H4 (cell line): ENCODE measurements at places on chromosomes 7 and 10. TPM values are rescaled to one million over a fixed set of nuclear protein-coding genes. Genes with fewer than 3 reads are reported as not detected.

GRCh38 chr7:71389976-71390375, 258.0 kb downstream of the GALNT17 start:
- no peak for DNase-seq

- DNase-seq = no peak
Measured at GRCh38 chr7:72446591-72447462, 34.7 kb upstream of the CALN1 start.

GRCh38 chr10:116241085-116241484, 31.9 kb downstream of the GFRA1 start:
- no peak for DNase-seq

GRCh38 chr7:107396990-107397389, 72.9 kb upstream of the GPR22 start:
- no peak for DNase-seq

DNA sequence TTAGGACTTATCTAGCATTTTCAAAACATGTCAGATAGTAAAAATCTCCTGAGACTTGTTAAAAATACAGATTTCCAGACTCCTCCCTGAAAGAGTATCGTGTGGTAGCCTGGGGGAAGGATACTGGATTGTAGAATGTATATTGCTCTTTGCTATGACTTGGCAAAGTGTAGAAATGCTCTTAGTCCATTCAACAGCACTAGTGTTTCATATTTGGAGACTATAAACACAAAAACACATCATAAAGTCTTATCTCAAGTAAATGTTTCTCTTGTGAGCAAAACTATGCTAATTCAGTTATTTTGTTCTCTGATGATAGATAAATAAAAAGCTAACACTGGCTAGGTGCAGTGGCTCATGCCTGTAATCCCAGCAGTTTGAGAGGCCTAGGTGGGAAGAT, 137.5 kb upstream of the PRPS1L1 start:
- no peak for DNase-seq

PRPS1L1 gene
- not detected in 2 replicates for total RNA-seq

CHAT gene
- total RNA-seq = not detected in 2 replicates

GRCh38 chr10:75919913-75920312, 488.5 kb downstream of the LRMDA start:
- DNase-seq = no peak

GRCh38 chr7:127886248-127886647, 145.0 kb downstream of the LRRC4 start:
- peak; percentile 57 for DNase-seq

GRCh38 chr10:117518246-117518645, 24.3 kb upstream of the EMX2 start:
- no peak for DNase-seq

PLPP4 gene
- total RNA-seq = 2.6 and 14.7 TPM in 2 replicates

- DNase-seq = no peak
Measured at GRCh38 chr7:20269726-20270125, 52.5 kb upstream of the MACC1 start.

- DNase-seq = no peak
Measured at GRCh38 chr10:92146781-92147180, 144.1 kb downstream of the CPEB3 start.

- DNase-seq = no peak
Measured at GRCh38 chr7:122942765-122943164, 52.7 kb downstream of the TAS2R16 start.

- no peak for DNase-seq
Measured at GRCh38 chr10:87782721-87783120, 35.3 kb downstream of the ATAD1 start.

DNA sequence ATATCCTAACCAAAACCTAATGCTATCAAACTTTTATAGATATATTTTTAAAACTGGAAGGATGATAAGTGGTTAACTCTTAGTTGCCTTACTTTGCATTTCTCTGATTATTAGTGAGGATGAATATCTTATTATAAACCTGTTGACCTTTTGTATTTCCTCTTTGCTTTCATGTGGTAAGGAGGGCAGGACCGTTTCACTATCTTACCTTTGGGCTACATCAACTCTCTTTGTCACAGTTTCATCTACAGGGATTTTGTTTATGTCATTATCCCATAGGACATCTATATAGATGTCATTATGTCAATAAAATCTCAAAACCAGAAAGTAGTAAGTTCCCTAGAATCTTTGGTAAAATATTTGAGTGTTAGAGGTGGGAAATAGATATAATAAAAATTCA, 219.3 kb downstream of the THSD7A start:
- DNase-seq = no peak

GRCh38 chr7:131692131-131692960, 135.9 kb upstream of the PODXL start:
- DNase-seq = peak; percentile 61

GRCh38 chr10:49356181-49356580, 39.7 kb downstream of the DRGX start:
- no peak for DNase-seq

DNA sequence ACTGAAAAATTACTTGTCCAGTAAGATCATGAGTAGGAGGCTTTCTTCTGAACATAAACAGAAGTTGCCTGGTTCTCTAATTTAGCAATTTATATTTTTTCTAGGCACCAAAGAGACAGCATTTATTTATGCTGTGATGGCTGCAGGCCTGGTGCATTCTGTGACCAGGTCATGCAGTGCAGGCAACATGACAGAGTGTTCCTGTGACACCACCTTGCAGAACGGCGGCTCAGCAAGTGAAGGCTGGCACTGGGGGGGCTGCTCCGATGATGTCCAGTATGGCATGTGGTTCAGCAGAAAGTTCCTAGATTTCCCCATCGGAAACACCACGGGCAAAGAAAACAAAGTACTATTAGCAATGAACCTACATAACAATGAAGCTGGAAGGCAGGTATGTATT, 2.8 kb downstream of the WNT16 start:
- DNase-seq = no peak

DNA sequence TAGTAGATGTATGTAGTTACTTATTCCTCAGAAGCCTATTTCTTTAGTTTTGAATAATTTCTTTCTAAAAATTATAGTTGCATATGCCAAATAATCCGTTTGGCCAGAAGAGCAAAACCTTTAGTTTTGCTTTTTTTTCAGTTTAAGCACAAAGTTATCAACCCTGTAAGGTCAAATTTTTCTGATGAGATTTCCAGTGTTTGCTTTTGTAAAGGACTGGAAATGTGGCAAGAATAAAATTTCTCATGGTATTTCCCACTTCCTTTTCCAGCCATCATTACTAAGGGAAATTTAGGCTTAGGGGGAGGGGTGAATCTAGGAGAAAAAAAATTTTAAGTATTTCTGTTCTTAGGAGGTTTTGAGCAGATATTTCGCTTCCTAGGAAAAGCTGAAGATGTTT, 7.6 kb downstream of the CALD1 start:
- DNase-seq = no peak

- DNase-seq = peak; percentile 97
Measured at GRCh38 chr7:99562832-99563231, 4.4 kb downstream of the ZNF655 start.

TAS2R3 gene
- total RNA-seq = 0.08 TPM in 1 of 2 replicates, not detected in the other

OPN1SW gene
- total RNA-seq = not detected in 2 replicates

UFSP1 gene
- total RNA-seq = 6.3 and 6.7 TPM in 2 replicates

NODAL gene
- total RNA-seq = not detected in 2 replicates

DNA sequence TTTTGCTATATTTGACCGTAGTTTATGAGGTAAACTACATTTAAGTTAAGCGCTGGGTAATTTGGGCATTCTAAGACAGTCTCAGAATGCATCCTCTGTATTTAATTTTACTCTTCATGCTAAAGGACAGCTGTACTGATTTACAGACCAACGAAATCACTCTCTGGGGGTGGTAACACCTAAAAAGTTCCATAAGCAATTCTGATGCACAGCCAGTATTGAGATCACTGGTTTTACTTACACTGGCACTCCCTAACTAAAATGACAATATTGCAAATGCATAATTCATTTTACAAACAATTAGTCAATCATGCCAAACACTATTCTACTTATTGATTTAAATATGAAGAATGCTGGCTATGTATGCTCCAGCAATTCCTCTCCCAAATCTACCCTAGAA, 102.3 kb downstream of the SRPK2 start:
- no peak for DNase-seq

- DNase-seq = no peak
Measured at GRCh38 chr10:83862723-83863122, 276.6 kb upstream of the GHITM start.

DNA sequence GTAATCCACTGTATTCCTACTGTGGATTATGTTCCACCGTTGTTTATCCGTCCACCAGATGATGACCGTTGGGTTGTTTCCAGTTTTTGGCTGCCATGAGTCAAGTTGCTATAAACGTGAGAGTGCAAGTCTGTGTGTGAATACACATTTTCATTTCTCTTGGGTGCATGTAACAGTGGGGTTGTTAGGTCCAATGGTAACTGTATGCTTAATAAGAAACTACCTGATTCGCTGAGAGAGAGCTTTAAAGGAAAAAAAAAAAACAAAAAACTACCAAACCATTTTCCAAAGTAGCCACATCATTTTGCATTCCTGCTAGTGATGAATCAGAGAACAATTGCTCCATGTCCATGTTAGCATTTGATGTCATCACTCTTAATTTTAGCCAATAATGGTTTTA, 15.9 kb downstream of the UBN2 start:
- peak; percentile 15 for DNase-seq

DNA sequence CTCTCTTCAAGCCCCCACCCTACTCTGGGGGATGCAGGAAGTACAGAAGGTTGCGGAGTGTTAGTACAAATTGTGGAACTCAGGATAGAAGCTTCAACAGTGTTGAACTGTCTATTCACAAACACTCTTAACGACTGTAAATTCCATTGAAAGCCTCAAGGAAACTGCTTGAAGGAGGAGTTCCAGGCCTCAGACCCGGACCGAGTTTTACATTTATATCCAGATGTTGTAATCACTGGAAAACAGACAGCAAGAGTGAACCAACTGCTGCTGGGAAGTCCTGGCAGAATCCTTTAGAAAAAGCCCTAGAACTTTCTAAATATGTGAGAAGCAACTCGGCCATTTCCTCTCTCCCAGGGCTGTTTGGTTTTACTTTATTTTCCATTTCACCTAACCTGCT, 84.1 kb upstream of the LRRC18 start:
- DNase-seq = no peak

ZKSCAN5 gene
- total RNA-seq = 13.6 and 14.7 TPM in 2 replicates

LIPA gene
- total RNA-seq = 69.7 and 101 TPM in 2 replicates
